Ammon's horn (tissue), 1 donor: ENCODE measurements at places on chromosomes 16 and 17.
A peak's percentile ranks its signal among the peaks of the same experiment; 100 is the strongest.

DNA sequence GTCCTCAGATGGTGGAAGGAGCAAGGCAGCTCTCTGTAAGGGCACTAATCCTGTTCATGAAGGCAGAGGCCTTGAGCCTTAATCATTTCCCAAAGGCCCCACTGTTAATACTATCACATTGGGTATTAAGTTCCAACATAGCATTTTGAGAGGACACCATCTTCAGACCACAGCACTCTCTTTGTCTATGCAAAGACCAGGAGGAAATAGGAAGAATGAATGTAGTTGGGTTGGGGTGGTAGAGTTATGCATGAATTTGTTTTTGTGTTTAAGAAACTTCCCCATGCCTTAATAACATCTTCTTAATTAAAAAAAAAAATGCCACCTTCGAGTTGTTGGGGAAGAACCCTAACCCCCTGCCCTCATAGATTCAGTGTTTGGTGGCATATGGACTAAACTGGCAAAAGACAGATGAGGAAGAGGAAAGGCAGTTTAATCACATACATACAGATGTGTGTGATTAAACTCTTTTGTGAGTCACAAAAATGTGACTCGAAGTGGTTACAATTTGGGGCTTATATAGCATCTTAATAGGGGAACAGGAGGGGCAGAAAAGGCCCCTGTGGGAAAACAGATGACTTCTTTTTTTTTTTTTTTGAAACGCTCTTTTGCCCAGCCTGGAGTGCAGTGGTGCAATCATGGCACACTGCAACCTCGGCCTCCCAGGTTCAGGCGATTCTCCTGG, 35.0 kb upstream of the SLC5A10 start:
- no peak for DNase-seq

- DNase-seq = no peak
Observed at GRCh38 chr17:40531051-40531991, 29.9 kb upstream of the TNS4 start.

GRCh38 chr17:4393806-4394205, 27.3 kb upstream of the UBE2G1 start:
- no peak for DNase-seq

DNA sequence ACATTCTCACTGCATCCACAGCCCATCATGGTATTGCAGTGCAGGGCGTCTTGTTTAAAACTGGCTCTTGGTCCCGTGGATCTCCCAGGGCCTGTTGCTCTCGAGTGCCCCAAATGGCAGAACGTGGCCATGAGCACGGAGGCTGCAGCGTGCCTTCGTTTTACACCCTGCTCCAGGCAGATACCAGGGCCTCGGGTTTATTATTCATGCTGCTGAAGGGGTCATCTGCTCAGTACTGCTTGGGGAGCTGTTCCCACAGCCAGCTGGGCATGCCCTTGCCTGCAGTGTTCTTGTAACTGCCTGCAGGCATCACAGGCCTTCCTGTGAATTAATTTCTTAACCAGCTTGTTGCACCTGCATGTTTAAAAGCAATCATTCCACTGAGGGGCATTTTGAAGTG, 129.7 kb upstream of the CHMP6 start:
- peak; percentile 80 for DNase-seq

DNA sequence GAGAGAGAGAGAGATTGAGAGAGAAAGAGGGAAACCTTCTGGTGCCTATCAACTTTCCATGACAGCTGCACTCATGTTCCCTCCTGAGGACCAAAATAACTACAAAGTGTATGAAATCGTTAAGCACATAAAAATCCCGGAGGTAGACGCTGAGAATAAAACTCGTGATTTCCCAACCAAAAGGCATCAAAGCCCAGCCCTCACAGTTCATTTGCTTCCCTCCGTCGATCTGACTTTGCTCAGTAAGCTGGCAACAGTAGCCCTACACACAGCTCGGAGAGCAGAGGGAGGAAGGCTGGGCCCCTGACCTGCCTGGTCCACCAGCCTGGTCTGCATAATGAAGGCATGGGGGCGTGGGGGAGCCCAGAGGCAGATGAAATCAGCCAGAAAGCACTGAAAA, 273.9 kb upstream of the ZFHX3 start:
- no peak for DNase-seq

DNA sequence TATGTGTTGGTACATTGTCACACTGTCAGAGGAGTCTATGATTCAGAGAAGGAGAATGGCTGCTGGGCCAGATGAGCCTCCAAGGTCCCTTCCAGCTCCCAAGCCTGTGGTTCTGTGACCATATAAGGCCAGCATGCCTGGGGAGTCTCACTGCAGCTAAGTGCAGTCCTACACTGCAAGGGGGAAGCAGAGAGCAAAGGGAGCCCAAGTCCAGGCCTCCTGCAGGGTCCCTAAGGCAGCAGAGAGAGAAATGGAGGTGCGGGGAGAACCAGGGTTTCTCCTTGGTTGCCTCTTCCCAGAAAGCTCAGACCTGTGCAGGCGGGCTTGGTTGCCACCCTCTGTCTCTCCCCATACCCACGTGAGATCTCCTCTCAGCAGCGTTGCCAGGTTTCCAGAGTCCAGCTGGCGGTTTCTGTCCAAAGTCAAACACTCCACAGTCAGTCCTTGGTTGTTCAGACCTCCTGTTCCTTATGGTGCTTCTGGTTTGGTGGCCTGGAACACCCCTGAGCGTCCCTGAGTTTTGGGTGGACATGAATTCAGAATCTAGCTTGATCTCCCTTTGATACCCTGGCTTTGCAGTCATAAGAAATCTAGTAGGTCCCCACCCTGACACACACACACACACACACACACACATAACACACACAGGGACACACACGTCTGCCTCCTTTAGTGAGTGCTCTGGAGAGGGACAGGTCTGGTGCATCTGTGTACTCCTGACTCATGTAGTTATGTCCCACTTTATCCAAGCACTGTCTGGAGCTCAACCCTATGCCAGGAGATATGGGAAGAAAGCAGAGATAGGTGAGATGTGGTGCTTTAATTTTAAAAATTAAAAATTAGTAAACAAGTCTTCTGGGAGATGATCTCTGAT, 78.8 kb downstream of the GNAO1 start:
- peak; percentile 84 for DNase-seq

GRCh38 chr17:78921437-78921971, 3.7 kb downstream of the TIMP2 start:
- DNase-seq = peak; percentile 83

DNA sequence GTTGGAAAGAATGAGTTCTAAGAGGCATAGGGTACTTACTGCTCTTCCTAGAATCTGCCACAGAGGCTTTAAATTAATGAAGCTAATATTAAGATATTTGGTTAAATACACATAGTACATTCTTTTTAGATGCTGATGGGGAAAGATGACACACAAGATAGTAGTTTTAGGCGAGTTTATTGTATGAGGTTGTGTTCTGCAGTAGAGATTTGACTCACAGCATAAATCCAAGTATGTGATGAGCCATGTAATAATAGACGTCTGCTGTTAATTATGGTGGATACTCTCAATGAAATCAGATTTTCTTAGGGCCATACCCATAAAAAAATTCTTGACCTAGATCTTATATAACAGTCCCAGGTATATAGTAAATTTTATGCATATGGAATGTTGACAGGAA, 8.0 kb downstream of the TNRC6C start:
- DNase-seq = no peak

DNA sequence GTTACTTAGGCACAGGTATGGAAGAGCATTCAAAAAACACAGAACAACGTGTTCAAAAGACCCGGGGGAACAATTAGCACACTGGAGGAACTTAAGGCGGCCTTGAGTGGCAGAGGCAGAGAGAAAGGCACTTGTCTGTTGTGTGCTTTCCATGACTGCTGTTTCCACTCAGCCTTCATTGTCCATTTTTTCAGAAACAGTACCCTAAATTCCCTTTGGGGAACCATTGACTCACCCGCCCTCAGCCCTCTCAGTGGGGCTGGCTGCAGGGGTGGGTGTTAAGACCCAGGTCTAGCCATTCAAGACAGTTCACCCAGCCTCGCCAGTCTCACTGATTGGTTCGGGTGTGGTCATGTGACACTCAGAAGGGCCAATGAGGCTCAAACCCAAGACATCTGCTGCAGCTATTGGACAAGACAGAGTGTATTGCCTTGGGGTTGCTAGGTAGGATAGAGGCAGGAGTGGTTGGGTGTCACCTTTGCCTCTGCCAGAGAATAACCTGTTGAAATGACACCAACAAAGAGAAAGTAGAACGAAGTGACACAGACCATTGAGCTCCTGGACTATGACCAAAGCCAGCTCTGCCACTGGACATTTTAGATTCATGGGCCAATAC, 19.6 kb upstream of the CEP20 start:
- no peak for DNase-seq

DNA sequence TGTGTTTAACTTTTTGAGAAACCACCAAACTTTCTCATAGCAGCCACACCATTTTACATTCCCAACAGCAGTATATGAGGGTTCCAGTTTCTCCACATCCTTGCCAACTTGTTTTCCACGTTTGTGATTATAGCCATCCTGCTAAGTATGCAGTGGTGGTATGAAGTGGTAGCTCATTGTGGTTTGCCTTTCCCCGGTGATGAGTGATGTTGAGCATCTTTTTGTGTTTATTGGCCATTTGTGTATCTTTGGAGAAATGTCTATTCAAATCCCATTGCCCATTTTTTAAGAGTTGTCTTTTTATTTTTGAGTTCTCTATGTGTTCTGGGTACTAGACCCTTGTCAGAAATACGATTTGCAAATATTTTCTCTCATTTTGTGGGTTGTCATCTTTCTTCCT, 17.4 kb downstream of the SF3B3 start:
- no peak for DNase-seq

DNA sequence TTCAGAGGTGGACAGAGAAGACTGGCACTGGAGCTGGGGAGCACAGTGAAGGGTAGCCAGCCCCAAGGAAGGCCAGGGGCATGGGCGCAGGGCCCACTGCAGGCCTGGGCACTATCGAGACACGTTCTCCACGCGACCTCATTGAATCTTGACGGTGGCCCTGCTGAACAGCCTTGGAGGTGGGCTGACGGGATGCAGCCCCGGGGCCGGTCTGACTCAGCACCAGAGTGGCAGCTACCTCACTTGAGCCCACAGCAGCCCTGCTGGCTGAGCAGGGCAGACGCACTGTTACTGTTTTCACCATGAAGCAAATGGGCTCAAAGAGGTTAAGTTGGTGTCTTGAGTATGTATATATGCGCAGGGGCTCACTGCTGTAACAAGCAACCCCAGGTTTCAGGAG, 78.8 kb upstream of the FOXF1 start:
- DNase-seq = no peak

GRCh38 chr17:561116-561515, 153.5 kb downstream of the VPS53 start:
- DNase-seq = no peak

- DNase-seq = no peak
Observed at GRCh38 chr16:3101018-3101840, 2.1 kb upstream of the ZSCAN10 start.

DNA sequence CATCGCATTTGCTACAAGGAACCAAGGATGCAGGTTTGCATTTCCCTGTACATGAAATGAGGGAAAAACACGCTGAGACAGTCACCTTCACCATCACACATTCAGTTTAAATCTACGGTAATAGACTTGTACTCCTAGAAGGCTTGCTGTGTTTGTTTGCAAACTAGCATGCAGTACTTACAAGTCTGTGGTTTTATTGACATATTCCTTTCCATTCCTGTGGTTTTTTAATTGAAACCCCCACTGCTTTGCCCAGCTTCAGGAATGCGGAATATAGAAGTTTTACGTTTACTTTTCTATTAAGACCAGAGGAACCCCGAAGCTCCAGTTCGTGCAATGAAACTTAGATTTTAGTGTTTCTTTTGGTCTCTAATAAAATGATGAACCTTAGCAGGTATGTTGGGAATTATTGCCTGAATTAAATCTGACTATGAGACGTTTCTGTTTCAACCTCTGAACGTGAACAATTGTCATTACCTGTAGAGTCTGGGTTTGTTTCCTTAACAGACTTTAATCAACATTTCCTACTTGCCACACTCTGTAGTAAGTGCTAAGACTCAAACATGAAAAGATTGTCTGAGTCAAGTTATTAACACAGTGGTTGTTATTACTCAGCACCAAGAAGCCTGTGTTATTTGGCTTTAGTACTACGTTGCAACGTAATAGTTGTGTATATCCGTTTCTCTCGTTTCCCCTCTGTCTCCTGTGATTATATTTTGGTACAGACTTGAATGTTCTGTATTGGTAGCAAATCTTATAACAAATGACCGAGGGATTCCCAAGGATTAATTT, 793.3 kb upstream of the GOT2 start:
- no peak for DNase-seq

- DNase-seq = no peak
Observed at GRCh38 chr16:1141191-1141590, 11.7 kb upstream of the CACNA1H start.

DNA sequence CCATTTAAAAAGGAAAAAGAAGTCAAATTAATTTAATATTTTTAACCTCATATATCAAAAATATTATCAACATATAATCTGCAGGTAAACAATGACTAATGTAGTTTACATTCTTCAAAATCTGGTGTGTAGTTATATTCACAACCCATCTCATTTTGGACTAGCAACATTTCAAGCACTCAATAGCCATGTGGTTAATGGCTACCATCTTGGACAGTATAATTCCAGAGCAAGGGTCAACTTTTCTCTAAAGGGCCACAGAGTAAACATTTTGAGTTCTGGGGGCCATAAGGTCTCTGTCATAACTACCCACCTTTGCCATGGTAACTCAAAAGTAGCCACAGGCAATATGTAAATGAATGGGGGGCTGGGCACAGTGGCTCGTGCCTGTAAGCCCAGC, 153.9 kb downstream of the PARN start:
- DNase-seq = no peak
